ENCODE measurements at places on chromosomes 12 and 14. TPM values are rescaled to one million over a fixed set of nuclear protein-coding genes. Genes with fewer than 3 reads are reported as not detected.

JAG2 gene
- polyA plus RNA-seq, result 0.15 TPM

CLEC2A gene
- not detected for polyA plus RNA-seq

CRIP1 gene
- 1,031 TPM for polyA plus RNA-seq

PUS1 gene
- polyA plus RNA-seq, result 25.0 TPM

SIX1 gene
- polyA plus RNA-seq, result not detected

STAC3 gene
- not detected for polyA plus RNA-seq

MIPOL1 gene
- not detected for polyA plus RNA-seq

KLC1 gene
- polyA plus RNA-seq, result 92.0 TPM

BDKRB1 gene
- not detected for polyA plus RNA-seq

NAV3 gene
- not detected for polyA plus RNA-seq

Measured in CD8-positive, alpha-beta memory T cell (primary cell).